CD4-positive, alpha-beta memory T cell (primary cell): ENCODE measurements at places on chromosomes 6 and 20. TPM values are rescaled to one million over a fixed set of nuclear protein-coding genes. Genes with fewer than 3 reads are reported as not detected.

DNA sequence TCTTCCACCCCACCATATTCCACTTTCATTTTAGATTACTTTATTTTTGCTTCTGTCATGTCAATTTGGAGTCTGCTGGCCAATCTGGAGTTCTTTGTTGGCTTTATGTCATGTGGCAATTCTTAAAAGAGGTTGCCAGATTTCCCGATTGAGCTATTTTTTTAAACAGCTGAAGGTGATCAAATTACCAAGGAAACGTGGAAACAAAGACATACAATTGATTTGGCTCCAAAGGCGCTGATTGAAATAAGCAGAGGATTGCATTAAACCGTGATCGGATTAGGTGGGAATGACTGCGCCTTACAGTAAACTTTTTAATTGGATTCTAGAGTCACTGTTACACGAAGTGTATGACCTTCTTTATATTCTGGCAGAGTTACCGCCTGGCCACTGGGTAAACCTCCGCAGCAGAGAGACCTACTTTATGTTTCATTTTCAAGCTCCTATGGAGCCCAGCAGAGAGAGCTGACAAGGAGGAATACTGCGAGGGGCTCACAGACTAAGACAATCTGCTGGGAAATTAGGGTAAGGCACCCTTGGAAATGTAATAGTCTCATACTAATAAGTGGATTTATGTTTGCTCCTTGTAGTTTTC is 37.9 kb downstream of the SIM1 start:
- no peaks in the 10 kb centered on the region for H3K36me3 ChIP-seq
- DNase-seq, result no peak
- H3K27ac ChIP-seq, result no peak overlapping the region
- H3K4me3 ChIP-seq, result no peak overlapping the region
- H3K27me3 ChIP-seq, result peaks cover 4% of the 10 kb centered on the region

DNA sequence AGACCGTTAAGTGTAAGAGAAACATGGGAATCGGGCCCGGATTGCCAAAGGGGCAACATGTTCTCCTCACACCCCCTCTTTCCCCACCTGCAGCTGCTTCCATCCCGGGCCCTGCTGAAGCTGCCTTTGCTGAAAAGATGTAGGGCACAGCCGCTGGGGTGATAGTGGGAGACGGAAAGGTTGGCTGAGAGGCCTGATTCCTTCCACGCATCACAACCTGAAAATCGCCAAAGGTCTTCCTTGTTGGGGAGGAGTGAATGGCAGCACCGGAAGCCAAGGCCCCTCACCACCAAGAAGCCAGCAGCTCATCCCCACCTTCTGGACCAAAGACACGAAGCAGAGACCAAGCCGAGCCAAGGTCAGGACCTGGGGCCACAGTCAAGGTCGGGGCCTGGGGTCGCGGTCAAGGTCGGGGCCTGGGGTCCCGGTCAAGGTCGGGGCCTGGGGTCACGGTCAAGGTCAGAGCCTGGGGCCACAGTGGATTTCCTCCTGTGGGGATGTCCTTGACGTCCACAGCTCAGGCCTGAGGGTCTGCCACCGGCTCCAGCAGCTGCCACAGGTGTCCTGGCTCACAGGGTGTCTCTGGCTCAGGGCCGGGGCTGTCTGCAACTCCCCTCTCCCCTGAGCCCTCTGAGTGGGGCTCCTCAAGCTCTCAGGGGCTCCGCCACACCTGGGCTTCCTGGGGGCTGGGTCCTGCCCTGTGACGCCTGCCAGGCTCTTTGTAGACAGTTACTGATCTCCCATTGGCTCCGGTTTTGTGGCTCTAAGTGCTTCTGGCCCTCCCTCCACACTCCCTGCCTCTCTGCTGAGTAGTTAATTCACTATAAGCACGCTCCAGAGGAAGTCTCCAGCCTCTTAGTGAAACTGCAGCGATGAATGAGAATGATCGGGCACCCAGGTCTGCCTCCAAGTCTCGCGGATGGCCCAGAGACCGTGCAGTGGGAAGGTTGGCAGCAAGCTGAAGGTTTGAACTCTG is 5.5 kb upstream of the CHRNA4 start:
- no peak overlapping the region for H3K4me3 ChIP-seq
- H3K27me3 ChIP-seq, result no peaks in the 10 kb centered on the region
- no peaks in the 10 kb centered on the region for H3K36me3 ChIP-seq
- no peaks in the 10 kb centered on the region for H3K4me1 ChIP-seq
- DNase-seq, result no peak
- no peak overlapping the region for H3K27ac ChIP-seq

- H3K4me3 ChIP-seq, result no peak overlapping the region
- H3K27ac ChIP-seq, result no peak overlapping the region
- no peak for DNase-seq
- peaks cover 19% of the 10 kb centered on the region for H3K4me1 ChIP-seq
- no peaks in the 10 kb centered on the region for H3K27me3 ChIP-seq
Measured at GRCh38 chr6:119255492-119255891, 94.1 kb downstream of the MAN1A1 start.

GRCh38 chr6:69768664-69769063 is 28.1 kb downstream of the LMBRD1 start:
- no peak overlapping the region for H3K27ac ChIP-seq
- no peak for DNase-seq
- no peak overlapping the region for H3K4me3 ChIP-seq
- no peaks in the 10 kb centered on the region for H3K4me1 ChIP-seq
- H3K36me3 ChIP-seq, result no peaks in the 10 kb centered on the region

GRCh38 chr6:4932228-4932903 is 71.5 kb downstream of the RPP40 start:
- no peaks in the 10 kb centered on the region for H3K4me1 ChIP-seq
- H3K27me3 ChIP-seq, result no peaks in the 10 kb centered on the region
- H3K36me3 ChIP-seq, result no peaks in the 10 kb centered on the region
- no peak for DNase-seq
- H3K27ac ChIP-seq, result no peak overlapping the region
- H3K4me3 ChIP-seq, result no peak overlapping the region

DNA sequence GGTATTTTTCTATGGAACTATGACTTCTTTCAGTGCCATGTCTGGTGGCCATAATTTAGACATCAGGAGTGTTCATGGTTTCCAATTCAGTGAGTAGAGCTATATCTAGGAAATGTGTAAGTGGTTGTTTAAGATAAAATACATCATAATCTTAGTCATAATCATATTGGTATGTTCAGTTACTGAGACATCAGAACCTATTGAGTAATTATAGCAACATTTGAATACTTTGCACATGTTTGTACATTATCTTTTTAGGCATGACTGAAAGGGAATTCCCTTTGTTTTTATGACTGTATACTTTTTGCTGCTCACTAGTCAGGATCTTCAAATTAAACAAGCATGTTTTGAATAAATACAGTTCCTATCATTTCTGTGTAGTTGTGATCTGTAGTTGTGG is 64.0 kb downstream of the STXBP5 start:
- no peaks in the 10 kb centered on the region for H3K4me1 ChIP-seq
- no peaks in the 10 kb centered on the region for H3K27me3 ChIP-seq
- H3K27ac ChIP-seq, result no peak overlapping the region
- no peak for DNase-seq
- H3K4me3 ChIP-seq, result no peak overlapping the region

DNA sequence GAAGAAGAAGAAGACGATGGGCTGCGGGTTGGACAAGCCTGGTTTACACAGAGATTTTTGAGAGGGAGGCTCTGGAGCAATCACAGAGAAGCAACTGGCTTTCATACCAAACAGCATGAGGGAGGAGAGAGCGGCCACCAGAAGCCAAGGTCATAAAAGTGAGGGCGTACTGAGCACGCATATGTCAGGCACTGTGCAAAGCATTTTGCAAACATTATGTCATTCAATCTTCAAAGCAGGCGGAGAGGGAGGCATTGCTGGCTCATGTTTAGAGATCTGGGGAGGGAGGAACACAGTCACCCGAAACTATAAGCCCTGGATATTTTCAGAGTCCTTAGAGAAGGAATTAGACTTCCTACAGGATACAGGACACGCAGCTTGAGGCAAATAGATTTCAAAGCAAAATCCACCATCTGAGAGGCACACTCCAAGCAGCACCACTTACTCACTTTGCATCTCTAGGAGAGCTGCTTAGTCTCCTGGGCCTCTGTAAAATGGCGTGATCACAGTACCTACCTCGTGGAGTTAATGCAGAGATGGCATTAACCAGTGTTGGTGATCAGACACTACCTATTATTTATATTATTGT is 24.6 kb downstream of the RAMACL start:
- no peaks in the 10 kb centered on the region for H3K4me1 ChIP-seq
- DNase-seq, result no peak
- no peaks in the 10 kb centered on the region for H3K27me3 ChIP-seq
- H3K4me3 ChIP-seq, result no peak overlapping the region

DNA sequence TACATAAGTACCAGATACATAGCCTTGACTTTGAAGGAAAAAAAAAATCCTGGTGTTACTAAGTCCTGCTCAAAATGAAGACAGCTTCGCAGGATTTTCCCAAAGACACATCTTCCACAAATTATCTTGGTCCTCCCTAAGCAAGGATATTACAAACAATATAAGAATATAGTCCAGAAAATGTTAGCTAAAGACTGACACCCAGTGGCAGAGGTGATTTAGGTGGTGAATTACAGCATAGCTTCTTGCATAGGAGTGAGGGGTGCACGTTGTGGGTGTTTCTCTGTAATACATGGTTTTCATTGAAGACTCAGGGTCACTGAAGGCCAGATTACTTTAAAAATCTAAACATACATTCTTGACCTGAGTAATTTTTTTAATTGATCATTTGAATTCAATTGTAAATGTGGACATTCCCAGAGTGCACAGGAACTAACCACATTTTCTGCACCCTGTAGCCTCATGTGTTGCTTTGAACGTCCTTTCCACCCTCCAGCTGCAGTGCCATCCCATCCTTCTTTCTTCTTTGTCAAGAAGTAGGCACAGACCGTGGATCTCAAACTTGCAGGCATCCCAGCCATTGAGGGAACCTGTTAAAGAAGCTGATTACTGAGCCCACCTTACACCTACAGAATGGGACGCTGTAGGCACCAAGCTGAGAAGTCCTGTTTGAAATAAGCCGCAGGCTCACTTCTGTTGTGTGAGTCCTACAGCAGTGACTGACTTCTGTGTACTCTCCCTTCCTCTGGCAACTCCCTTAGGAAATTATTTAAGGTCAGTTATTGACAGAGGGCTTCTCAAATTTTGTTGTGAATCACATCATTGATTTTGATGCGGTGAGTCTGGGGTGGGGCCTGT is 102.6 kb downstream of the PERP start:
- H3K27ac ChIP-seq, result no peak overlapping the region

FOXS1 gene
- total RNA-seq, result not detected

GRCh38 chr6:47247227-47247797 is 62.4 kb downstream of the TNFRSF21 start:
- no peak for DNase-seq
- no peaks in the 10 kb centered on the region for H3K4me1 ChIP-seq
- H3K36me3 ChIP-seq, result no peaks in the 10 kb centered on the region

DNA sequence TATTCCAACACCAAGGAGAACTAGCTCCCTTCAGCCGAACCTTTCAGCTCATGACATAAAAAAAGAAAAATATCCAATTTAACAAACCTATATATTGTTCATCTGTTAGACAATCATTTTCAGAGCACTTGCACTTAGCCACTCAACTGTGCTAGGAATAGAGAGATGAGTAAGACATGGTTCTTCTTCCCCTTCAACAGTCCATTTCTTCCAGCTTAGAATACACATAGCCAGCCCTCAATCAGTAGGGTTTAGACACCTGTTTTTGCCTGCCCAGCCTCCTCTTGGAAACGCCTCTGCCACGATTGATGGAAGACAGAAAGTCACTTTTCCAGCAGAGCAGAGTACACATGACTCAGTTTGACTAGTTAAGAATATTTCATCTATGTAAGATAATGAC is 21.8 kb downstream of the ADNP start:
- peaks cover 77% of the 10 kb centered on the region for H3K4me1 ChIP-seq
- H3K27ac ChIP-seq, result no peak overlapping the region
- no peak overlapping the region for H3K4me3 ChIP-seq
- H3K27me3 ChIP-seq, result no peaks in the 10 kb centered on the region
- no peak for DNase-seq

GRCh38 chr6:17423026-17423425 is 29.6 kb downstream of the CAP2 start:
- H3K27me3 ChIP-seq, result no peaks in the 10 kb centered on the region
- H3K4me3 ChIP-seq, result no peak overlapping the region
- H3K36me3 ChIP-seq, result no peaks in the 10 kb centered on the region
- H3K4me1 ChIP-seq, result no peaks in the 10 kb centered on the region
- DNase-seq, result no peak

- peak; percentile 36 for DNase-seq
- H3K27ac ChIP-seq, result no peak overlapping the region
- H3K27me3 ChIP-seq, result no peaks in the 10 kb centered on the region
Measured at GRCh38 chr6:90179190-90180169, 117.2 kb downstream of the BACH2 start.

- no peak overlapping the region for H3K27ac ChIP-seq
- no peak for DNase-seq
- H3K27me3 ChIP-seq, result no peaks in the 10 kb centered on the region
- no peak overlapping the region for H3K4me3 ChIP-seq
- H3K36me3 ChIP-seq, result no peaks in the 10 kb centered on the region
Measured at GRCh38 chr20:34907616-34908469, 31.4 kb downstream of the ACSS2 start.

BIRC7 gene
- not detected for total RNA-seq

GRCh38 chr6:41781366-41781730 is 766 bp downstream of the PRICKLE4 start:
- H3K36me3 ChIP-seq, result no peaks in the 10 kb centered on the region
- H3K27ac ChIP-seq, result no peak overlapping the region
- H3K4me3 ChIP-seq, result no peak overlapping the region
- H3K4me1 ChIP-seq, result peaks cover 21% of the 10 kb centered on the region
- no peak for DNase-seq
- H3K27me3 ChIP-seq, result no peaks in the 10 kb centered on the region

DNMT3B gene
- total RNA-seq, result 0.38 TPM

OVOL2 gene
- not detected for total RNA-seq

C20orf204 gene
- 4.1 TPM for total RNA-seq

DNA sequence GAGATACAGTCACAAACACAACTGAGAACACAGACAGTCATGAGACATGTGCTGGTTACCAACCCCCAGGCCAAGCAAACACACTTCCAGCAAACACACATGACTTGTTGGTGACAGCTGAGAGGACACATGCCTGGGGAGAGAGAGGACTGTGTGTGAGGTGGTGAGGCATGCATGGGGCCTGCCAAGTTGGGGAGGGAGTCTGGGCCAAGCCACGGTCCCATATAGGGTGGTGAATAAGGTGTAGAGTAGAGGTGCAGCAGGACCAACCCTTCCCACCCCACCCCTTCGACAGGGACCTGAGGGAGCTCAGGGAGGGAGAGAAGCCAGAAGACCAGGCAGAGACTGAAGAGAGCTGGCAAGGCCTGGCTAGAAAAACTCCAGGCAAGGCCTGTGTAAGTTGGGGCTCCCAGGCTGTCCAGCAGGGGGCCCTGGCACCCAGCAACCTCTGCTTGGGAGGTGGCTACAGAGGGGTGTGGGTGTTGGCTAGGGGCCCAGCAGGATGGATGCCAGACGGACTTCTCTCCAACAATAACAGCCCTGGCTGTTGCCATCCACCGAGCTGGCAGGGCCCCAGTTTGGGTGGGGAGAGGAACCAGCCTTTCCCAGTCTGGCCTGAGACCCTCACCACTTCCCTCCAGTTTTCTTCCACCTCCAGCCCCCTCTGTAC is 2.0 kb upstream of the SLC29A1 start:
- H3K4me3 ChIP-seq, result no peak overlapping the region
- H3K27me3 ChIP-seq, result no peaks in the 10 kb centered on the region

KCNK16 gene
- not detected for total RNA-seq

- no peak overlapping the region for H3K4me3 ChIP-seq
- no peaks in the 10 kb centered on the region for H3K27me3 ChIP-seq
- H3K27ac ChIP-seq, result no peak overlapping the region
- DNase-seq, result no peak
- H3K4me1 ChIP-seq, result no peaks in the 10 kb centered on the region
- no peaks in the 10 kb centered on the region for H3K36me3 ChIP-seq
Measured at GRCh38 chr6:42710316-42710715, 12.1 kb downstream of the PRPH2 start.

FKBP1C gene
- not detected for total RNA-seq
